ENCODE measurements at places on chromosomes 6 and 20.

- no peak for DNase-seq
These were observed 453.5 kb upstream of the JARID2 start for GRCh38 chr6:14792118-14792955.

- no peak for DNase-seq
These were observed 97.2 kb downstream of the JAG1 start for GRCh38 chr20:10576411-10577090.

GRCh38 chr6:8627085-8627861 is 191.9 kb upstream of the SLC35B3 start:
- no peak for DNase-seq

DNA sequence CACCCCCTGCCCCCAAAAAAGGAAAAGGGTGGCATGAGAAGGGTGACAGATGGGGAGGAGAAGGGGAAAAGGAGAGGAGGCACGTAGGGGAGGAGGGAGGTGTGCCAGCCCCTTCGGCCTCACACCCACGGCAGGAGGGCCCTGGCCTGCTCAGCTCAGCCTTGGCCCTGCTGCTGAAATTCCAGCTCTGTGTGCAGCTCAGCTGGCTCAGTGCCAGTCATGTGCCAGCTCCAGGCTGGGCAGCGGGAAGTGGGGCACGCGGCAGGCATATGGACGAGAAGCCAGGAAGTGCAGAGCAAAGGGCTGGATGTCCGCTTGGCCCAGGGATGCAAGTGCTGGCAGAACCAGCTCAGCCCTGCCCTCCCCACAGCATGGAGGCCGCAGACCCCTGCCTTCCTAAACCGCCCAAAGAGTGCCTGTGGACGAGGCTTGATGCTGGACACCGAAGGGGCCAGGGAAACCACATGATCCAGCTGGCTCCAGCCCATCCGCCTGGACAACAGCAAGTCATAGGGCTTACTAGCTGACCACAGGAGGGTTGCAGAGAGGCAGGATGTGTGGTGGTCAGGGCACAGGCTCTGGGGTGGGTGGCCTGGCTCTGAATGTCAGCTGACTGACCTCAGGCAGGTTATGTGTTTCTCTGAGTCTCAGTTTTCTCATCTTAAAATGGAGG is 60.2 kb downstream of the NOL4L start:
- peak; percentile 88 for DNase-seq

DNA sequence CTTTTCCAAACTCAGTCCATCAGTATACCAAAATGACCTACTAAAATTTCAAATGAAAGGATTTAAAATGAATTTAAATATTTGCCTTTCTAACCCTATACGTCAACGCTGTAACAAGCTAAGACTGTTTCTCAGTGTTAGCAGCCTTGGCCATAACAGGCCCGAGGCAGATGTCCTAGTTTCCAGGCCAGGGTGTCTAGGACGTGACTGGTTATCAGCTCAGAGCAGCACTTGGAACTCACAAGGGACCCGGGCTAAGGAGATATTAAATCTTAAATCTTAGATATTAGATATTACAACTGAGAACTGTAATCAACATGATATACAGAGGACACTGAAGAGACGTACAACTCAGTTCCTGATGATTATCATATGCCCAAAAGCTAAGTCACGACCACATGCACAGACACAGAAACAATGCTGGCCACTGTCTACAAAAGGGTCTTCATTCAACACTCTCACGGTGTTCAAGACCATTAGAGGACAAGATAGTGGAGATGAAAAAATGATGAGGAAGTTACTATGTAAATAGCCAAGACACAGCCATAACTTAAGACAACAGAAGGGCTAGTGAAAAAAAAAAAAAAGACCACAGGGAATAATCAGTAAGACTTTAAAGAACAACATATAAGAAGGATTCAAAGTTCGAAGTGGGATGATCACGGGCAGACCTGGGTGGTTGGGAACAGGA is at the start of gene CLDN20:
TSS of gene CLDN20 (plus strand) at position 641 of the 691 bp plus-strand sequence. CDS start 11,707 bp downstream, outside the sequence.
- DNase-seq, result no peak

DNA sequence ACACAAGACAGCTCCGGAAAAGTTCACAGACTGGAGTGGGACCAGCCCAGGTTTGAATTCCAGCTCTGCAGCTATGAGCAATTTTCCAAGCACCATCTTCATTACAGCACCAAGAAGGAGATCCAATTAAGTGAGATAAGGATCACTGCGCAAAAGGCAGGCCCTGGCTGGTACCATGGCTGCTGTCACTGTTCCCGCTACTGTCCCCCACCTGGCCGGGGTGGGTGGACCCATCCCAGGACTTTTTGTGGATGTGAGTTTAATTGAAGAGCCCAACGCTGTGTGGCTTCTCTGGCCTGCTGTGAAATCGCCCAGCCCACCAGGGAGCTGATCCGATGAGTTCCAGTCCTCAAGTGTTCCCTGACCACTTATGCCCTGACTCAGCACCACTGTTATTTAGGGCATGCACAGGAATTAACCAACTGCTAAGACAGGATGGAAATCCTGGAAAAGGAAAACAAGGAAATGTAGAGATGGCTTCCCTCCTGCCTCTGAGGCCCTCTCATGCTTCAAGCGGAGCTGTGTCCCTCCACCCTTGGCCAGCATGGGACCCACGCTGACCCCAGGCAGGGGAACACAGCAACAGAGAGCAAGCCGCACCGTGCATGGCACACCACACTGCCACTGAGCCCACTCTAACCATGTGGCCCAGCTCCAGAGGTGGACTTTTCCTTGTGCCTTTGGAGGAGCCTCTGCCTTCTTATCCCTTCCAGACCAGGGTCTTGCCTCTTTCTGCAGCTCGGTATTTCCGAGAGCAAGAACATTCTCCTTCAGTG is 150.0 kb upstream of the CST7 start:
- no peak for DNase-seq

Measured in NCI-H345 (cell line).